ENCODE measurements at places on chromosomes 4 and X.

DNA sequence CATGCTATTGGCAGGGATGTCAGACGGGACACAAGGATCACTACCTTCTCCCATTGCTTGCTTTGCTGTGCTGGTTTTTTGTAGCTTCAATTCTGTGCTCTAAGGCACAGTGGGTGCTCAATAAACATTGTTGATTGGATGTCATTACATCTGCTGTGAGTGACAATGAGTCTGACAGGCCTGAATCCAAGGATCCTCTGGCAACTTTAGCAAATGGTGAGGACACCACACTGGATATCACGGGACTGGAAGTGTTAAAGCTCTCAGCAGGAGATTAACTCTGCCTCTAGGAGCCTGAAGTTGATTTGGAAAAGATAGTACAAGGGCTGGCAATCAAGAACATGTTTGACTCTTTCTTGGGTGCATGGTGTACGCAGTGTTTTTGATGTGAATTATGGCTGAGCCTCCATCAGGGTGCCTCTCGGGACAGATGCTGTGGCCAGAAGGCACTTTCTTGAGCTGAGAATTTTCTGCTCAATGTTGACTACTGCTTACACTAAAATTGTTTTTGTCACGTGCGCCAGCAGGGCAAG is 217.9 kb downstream of the ARAP2 start:
- no peak for DNase-seq

- DNase-seq = no peak
These were observed 81.0 kb upstream of the STIM2 start for GRCh38 chr4:26779674-26780073.

DNA sequence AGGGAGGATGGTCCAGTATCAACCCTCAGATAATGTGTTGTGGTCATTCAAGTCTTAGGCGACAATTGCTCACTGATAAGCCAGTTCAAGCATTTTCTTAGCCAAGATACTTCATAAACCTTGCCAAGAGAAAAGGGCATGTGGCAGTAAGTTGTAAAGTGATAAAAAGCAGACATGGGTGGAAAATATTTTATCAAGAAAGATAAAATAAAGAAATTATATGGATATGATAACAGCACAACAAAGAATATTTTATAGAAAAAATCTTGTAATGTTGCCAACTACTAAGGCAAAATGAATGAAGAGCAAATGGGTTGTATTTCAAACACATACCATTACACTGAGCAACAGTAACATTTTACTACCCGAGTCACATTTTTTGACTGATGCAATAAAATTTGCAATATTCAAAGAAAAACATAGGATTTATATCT is 217.4 kb upstream of the PITX2 start:
- no peak for DNase-seq

DNA sequence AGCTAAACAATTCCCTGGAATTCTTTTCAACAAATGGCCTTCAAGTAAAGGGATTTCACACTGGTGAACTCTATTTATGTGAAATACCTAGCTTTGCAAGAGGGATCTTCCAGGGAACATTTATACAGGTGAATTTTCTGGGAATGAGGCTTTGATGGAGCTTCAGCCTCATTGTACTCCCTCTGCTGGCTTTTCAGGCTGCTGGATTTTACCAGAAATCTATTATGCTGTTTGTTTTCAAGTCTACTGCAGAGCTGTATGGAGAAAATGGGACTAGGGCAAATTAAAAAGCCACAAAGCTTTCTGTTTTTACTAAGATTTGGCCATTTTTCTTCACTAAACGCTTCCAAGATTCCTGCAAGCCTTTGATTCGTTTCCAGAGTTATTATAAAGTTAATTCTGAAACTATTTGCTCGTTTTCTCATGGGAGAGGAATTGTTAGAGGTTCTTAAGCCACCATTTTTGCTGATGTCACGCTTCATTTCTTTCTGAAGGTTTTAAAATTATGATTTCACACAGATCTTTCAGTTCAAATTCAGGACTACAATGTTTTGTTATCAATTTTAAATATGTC is 31.6 kb downstream of the KDM6A start:
- DNase-seq = no peak

DNA sequence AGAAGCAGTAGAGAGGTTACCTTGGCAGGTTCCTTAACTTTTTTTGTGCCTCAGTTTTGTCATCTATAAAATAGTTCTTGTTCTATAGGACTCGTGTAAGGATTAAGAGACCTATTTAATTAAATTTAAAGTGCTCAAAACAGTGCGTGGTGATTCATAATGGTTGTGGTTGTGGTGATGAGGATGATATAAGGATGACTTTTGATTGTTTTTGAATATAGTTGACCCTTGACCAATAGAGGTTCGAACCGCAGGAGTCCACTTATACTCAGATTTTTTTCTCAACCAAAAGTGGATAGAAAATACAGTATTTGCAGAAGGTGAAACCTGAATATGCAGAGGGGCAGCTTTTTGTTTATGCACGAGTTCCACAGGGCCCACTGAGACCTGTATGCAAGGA is 14.6 kb downstream of the SMAD1 start:
- DNase-seq = no peak

DNA sequence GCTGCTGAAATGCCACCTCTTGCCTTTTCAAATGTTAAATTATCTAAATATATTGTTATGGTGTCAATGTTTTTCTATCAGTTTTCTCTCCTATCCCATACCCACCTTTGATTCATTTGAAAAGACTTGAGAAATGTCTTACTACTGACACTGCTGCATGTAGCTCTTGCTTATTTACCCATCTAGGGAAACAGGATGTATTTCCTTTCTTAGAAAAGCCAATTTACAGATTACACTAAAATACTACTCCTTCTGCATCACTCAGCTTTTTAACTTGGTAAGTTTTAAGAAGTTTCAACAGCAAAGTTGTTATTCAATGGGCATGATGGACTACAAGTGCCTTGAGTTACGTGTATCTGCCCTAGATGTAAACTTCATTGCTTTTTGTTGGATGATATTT is 13.2 kb upstream of the KCNE5 start:
- DNase-seq = no peak

DNA sequence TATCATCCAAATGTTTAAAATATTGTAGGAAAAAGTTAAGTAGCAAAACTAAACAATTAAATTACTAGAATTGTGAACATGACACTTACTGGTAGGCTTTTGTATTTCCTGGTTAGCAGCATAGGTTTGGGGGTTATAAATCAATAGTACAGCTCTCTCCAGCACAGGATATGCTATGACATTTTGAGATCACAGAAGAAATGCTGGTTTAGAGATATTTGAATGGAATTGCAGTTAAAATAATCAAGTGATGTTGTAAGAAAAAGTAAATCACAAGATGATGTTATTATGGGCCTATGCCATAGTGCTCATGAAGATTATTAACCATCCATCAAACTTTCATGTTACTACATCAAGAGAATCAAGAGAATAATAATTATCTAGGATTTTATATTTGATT is 1079.9 kb upstream of the SLIT2 start:
- no peak for DNase-seq

DNA sequence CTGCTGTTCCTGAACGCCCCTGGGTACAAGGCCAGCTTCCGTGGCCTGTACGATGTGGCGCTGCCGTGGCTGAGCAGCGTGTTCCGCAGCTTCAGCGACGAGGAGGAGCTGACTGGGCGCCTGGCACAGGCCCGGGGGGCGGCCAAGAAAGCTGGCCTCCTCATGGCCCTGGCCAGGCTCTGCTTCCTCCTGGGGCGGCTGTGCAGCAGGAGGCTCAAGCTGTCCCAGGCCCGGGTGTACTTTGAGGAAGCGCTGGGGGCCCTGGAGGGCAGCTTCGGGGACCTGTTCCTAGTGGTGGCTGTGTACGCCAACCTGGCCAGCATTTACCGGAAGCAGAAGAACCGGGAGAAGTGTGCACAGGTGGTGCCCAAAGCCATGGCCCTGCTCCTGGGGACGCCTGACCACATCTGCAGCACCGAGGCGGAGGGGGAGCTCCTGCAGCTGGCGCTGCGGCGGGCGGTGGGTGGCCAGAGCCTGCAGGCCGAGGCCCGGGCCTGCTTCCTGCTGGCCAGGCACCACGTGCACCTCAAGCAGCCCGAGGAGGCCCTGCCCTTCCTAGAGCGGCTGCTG is 28.2 kb downstream of the SH3TC1 start:
- no peak for DNase-seq

DNA sequence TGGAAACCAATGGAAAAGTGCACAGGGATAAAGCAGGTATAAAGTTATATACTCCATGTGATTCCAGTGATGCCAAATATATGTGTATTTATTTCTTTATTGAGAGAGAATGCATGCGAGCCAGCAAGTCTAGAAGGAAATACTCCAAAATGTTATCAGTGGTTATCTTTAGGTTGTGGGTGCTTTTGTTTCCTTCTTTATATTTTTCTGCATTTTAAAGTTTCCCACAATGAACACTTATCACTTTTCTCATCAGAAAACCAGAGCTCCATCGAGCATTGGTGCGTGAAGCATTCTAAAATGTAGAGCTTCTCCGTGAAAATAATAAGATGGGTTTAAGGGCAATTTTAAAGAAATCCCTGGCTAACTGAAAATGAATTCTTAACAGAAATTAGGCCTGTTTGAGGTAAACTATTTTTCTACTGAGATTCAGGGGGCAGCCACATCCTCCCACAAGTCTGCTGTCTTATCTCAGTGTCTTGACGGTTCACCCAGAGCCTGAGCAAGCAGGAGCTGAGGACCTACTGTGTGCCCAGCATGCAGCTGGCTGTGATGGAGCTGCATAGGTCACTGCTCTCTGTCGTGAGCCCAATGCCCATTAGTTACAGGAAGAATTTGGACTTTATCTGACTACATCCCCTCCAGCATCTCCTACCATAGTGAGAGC is 18.7 kb upstream of the CD40LG start:
- no peak for DNase-seq

DNA sequence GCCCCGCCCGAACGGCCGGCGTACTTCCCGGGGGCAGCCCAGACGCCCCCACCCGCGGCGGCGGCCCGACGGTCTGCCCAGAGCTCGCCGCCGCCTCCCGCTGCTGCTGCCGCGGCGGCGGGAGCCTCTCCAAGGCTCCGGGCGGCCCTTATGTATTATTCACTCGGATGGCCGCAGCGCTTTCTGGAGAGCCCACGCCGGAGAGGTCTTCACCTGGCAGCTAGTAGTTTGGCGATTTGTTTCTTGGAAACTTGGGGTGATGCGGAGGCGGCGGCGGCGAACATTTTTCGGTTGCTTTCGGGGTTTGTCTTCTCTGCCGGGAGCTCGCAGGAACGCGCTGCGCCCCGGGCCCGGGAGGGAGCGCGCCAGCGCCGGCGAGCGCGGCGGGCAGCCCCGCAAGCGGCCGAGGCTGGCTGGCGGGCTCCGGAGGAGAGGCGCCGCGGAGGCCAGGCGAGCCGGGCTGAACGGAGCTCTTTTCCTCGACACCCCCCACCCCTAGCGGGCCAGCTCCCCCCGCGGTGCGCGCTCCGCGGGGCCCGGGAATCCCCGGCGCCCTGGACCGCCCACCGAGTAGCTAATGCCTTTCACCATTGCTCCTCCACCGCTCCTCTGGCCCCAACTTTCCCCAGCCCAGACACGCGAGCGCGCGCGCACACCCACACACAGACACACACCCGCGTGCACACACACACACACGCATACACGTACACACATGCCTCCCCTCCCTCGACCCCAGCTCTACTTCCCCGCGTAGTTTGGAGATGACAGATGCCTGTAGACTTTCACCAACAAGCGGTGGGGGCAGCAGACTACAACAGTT is 113.5 kb downstream of the DHX15 start:
- DNase-seq = peak; percentile 34

All from activated T-cell treated with anti-CD3 and anti-CD28 coated beads, Interleukin-2, amount 50 U/mL, for 72 hours (primary cell).